Activated CD4-positive, alpha-beta T cell treated with anti-CD3 and anti-CD28 coated beads, Interleukin-2, amount 50 U/mL, for 24 hours (primary cell): ENCODE measurements at places on chromosomes 5 and 9.

DNA sequence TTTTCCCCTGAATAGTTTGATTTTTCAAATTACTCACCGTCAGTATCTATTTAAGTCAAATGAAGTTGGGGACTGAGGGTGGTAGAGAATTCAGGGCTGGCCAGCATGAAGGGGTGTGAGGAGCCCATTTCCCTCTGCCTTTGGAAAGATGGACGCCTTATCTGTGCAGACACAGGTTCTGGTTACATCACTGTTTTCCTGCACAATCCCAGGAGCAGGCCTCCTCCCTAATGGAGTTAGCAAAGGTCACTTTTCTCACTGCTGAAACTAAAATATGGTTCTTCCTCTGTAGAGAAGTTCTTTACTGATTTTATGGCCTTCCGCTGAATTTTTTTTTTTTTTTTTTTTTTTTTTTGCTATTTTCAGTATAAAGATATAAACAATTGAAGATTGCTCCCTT lies 69.1 kb downstream of the FOXD1 start:
- DNase-seq, result no peak

DNA sequence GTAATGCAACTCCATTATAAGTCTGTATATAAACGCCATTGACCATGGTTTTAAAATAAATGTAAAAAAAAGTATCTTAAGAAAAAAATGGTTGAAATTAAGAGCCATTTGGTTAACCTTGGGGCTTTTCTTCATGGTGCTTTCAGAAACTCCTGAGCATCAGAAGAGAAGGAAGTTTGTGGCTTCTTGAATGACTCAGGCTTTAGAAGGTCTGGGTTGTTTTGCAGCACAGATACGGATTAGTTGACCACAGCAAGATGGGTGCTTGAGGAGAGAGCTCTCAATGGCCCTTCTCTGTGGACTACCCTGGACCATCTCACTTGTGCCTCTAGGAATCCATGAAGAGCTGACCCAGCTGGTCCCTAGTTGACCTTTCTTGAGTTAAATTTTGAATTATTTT lies 189.5 kb downstream of the TMEM38B start:
- no peak for DNase-seq

DNA sequence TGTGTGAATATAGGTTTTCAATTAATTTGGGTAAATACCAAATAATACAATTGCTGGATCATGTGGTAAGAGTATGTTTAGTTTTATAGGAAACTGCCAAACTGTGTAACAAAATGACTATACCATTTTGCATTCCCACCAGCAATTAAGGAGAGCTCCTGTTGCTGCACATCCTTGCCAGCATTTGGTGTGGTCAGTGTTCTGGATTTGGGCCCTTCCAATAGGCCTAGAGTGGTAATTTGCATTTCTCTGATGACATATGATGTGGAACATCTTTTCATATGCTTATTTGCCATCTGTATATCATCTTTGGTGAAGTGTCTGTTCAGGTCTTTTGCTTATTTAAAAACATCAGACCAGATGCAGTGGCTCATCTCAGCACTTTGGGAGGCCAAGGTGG lies 11.6 kb upstream of the RFK start:
- DNase-seq, result no peak

DNA sequence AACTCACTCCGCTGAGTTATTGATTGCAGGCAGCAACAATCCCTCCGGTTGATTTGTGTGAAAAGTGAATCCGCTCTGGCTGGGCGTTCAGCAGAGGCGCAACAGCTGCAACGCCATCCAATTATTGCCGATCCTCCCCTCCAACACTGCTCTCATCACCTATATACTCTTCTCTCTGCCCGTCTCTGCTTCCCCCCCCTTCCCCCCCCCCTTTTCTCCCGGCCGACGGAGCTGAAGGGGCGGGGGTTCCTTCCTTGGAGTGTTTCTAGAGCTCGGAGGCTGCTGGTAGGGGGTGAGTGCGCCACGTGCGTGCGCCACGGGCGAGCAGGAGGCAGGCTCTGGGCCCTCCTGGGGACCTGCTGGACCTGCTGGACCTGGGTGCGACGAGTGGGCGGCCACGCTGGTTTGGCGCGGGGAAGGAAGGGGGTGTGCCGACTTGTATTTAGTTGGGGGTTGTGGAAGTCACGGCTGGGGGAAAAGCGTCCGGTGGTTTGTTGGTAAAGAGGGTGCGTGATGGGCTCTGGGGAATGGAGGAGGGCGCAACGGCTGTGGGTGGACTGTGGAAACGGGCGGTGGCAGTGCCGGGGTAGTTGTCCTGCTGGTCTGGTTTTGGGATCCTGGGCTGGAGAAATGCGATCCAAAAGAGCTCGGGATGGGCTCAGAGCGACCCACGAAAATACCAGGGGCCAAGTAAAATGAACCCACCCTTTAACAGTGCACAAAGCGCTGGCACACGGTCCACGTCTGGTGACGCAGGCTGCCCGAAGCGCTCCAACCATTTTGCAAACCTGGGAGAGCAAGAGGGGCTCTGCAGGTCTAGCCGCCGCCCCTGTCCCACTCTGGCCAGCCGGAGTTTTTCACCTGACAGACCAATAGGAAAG lies 6.4 kb upstream of the MEF2C start:
- DNase-seq, result no peak

DNA sequence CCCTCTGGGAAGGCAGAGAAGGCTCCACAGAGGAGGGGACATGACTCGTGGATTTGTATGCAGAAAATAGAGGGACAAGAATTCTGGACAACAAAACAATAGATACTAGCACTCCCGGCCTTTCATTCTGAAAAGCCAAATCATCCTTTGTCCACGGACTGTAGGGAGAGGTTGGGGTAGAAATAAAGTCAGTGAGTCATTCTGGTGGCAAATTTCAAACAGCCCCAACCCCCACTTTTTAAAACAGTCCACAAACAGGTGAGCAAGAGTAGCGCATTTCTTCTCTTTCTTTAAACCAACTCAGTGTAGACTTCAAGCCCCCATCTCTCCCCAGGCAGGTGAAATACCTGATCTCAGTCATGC lies 56.1 kb downstream of the PTPDC1 start:
- DNase-seq, result no peak

- no peak for DNase-seq
Observed at GRCh38 chr5:159317849-159318248, 12.4 kb downstream of the IL12B start.
